Activated naive CD4-positive, alpha-beta T cell (primary cell): ENCODE measurements at places on chromosomes 7 and 10.

GRCh38 chr10:93211991-93212390, 138.3 kb downstream of the CYP26A1 start:
- no peak for DNase-seq

GRCh38 chr7:43108255-43109011, 4.0 kb upstream of the HECW1 start:
- peak; percentile 2 for DNase-seq

- DNase-seq: no peak
Observed at GRCh38 chr7:135697276-135698049, 30.5 kb downstream of the SLC13A4 start.

DNA sequence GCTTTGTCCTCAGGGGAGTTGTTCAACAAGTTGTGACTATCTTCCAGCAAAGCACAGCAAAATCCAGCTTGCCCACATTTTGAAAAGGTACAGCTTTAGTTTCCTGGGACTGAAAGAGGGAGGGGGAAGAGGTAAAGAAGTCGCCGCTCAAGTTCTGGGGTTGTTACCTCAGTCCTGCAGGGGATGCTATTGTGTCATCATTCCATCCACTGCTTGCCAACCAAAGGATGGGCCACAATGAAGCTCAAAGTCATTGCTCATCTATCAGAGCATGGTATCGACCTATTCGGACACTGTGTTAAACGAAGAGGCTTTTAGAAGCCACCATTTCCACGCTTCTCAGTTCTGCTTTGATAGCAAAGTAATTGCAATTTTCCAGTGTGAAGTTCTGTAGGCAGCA, 34.3 kb downstream of the NPY start:
- DNase-seq: no peak

- no peak for DNase-seq
Observed at GRCh38 chr10:44965651-44966097, 6.1 kb downstream of the RASSF4 start.

DNA sequence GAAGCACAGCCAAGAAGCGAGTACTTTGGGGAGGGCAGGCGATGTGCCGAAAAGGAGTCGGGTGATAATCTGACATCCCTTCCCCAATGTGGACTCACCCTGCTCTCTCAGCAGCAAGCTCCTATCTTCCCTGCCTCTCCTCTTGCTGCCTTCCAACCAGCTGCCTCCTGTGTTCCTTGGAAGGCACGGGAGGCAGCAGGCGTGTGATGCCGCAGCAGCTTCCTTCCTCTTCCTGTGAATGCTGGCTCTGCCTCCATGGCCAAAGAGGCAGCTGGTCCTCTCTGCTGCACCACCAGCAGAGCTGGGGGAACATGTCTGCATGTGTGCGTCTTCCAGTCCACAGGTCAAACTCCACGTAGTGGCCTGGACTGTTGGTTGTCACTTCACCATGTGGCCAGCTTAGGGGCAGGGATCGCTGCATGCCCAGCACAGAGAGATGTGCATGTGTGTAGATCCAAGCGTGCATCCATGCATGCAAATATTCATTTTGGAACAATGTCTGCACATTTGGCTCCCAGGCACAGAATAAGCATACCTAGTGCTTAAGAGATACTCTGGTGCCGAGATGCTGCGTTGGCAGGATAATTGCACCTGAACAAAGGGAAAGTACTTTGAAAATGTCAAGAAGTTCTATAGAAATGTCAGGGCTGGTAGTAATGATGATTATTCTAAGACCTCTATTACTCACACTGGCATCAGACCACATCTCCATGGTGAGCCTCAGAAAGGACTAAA, 499.8 kb downstream of the PLXNA4 start:
- DNase-seq: no peak
